ENCODE measurements at places on chromosomes 4 and X. TPM values are rescaled to one million over a fixed set of nuclear protein-coding genes. Genes with fewer than 3 reads are reported as not detected.

The C4orf36 gene
- 1.3 TPM for total RNA-seq

The MAP7D2 gene
- 6.3 TPM for total RNA-seq

The SLC7A11 gene
- total RNA-seq: 17.6 TPM

The DOK7 gene
- total RNA-seq: 0.31 TPM

The DMRTC1 gene
- total RNA-seq: not detected

The EPHA5 gene
- total RNA-seq: 0.14 TPM

The ADH4 gene
- not detected for total RNA-seq

The PITX2 gene
- 0.46 TPM for total RNA-seq

The FGD1 gene
- total RNA-seq: 6.9 TPM
